ENCODE measurements at places on chromosomes 3 and 15. TPM values are rescaled to one million over a fixed set of nuclear protein-coding genes. Genes with fewer than 3 reads are reported as not detected.

Gene GPR176
- total RNA-seq, result 194 TPM

Gene ARMC8
- total RNA-seq, result 75.1 TPM

Gene RPP25
- total RNA-seq, result under 0.01 TPM

Gene STAC
- 0.36 TPM for total RNA-seq

- H3K27me3 ChIP-seq, result no peaks in the 10 kb centered on the region
- no peaks in the 10 kb centered on the region for H3K36me3 ChIP-seq
- H3K27ac ChIP-seq, result no peak overlapping the region
These were observed 69.4 kb upstream of the PLXNA1 start for GRCh38 chr3:126913524-126913923.

Gene STXBP5L
- not detected for total RNA-seq

Gene OSTN
- 0.28 TPM for total RNA-seq

GRCh38 chr3:164641071-164641470, 437.2 kb downstream of the SI start:
- DNase-seq, result no peak
- no peaks in the 10 kb centered on the region for H3K36me3 ChIP-seq
- no peak overlapping the region for H3K27ac ChIP-seq
- no peaks in the 10 kb centered on the region for H3K27me3 ChIP-seq

DNA sequence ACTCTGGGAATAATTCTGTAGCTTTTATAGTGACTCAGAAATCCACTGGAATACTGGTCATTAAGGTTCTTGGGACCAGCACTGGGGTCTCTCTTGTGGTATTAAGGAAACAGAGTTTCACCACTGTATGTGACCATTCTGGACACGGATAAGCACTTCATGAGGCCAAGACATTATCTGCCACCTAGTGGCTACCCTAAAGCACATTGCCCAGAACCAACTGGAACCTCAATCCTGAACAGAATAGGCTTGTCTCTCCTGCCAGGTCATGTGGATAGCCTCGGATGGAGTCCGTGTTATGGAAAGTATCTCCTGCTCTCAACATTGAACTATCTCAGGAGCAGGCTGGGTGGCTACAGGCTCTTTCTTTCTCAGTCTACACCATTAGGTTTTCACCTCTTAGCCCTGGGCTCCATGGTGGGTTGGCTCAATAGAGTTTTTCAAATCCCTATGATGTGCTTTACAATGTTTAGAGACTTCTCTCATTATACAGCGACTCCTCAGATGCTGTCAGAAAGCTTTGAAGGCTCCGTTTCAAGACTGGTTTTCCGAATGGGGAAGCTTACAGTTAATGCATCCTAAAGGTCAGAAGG, 167.6 kb upstream of the ST8SIA2 start:
- no peak for DNase-seq
- H3K4me1 ChIP-seq, result no peaks in the 10 kb centered on the region
- H3K27ac ChIP-seq, result no peak overlapping the region
- no peak overlapping the region for H3K4me3 ChIP-seq
- H3K27me3 ChIP-seq, result no peaks in the 10 kb centered on the region

GRCh38 chr3:4332111-4332510, 28.9 kb downstream of the SETMAR start:
- DNase-seq, result no peak
- H3K36me3 ChIP-seq, result no peaks in the 10 kb centered on the region
- H3K4me3 ChIP-seq, result no peak overlapping the region
- no peak overlapping the region for H3K27ac ChIP-seq

GRCh38 chr3:48661501-48662144, 1.1 kb downstream of the CELSR3 start:
- peak; percentile 41 for DNase-seq
- no peaks in the 10 kb centered on the region for H3K27me3 ChIP-seq

Gene SCN11A
- total RNA-seq, result not detected

GRCh38 chr3:35201211-35201610, 438.1 kb upstream of the ARPP21 start:
- H3K27ac ChIP-seq, result no peak overlapping the region
- no peak for DNase-seq
- no peak overlapping the region for H3K4me3 ChIP-seq
- H3K27me3 ChIP-seq, result no peaks in the 10 kb centered on the region

DNA sequence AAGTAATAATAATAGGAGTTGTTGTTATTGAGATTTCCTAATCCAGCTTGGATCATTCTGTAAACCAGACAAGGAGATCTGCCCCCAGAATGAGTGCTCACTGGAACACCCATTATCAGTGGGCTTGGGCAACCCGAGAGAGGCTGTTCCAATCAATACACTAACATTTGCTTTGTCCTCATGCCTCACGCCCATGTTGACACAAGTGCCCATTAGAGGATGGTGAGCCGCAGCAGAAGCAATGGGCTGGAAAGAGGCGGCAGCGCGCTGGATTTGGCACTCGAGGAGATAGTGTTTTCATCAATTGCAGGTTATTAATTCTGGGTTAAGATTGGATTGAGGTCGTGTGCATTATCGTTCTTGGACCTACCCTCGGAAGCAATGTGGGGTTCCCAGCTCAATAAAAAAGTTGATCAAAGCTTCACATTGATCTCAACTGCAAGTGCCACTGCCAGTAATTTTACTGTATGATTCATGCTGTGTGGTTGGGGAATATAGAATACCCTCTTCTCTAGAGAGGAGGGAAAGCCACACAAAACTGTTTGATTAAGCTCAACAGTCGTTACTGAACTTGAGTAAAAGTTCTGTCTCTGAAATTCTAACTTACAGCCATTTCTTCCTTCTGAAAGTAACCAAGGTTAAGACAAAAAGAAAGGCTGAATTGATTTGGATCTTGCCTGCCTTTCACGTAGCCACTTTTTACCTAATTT, 15.7 kb downstream of the LYZL4 start:
- H3K4me1 ChIP-seq, result no peaks in the 10 kb centered on the region
- no peak overlapping the region for H3K27ac ChIP-seq
- H3K36me3 ChIP-seq, result no peaks in the 10 kb centered on the region
- no peak overlapping the region for H3K4me3 ChIP-seq

Gene THAP10
- 3.6 TPM for total RNA-seq

- peaks cover 9% of the 10 kb centered on the region for H3K27me3 ChIP-seq
- H3K4me1 ChIP-seq, result 0 out of 2 replicates have a peak, but pooled peaks cover 2% of the 10 kb centered on the region
- H3K27ac ChIP-seq, result no peak overlapping the region
- no peak for DNase-seq
- no peak overlapping the region for H3K4me3 ChIP-seq
- H3K36me3 ChIP-seq, result no peaks in the 10 kb centered on the region
These were observed 37.8 kb upstream of the MUC4 start for GRCh38 chr3:195849322-195850074.
